Tibial nerve (tissue), 4 donors: ENCODE measurements at places on chromosomes 7 and 10. TPM values are rescaled to one million over a fixed set of nuclear protein-coding genes. Genes with fewer than 3 reads are reported as not detected.
A peak's percentile ranks its signal among the peaks of the same experiment; 100 is the strongest.

The EPHA1 gene
- 3.6 TPM for total RNA-seq

The LRRD1 gene
- total RNA-seq, result 0.42 TPM

- peak; percentile 59 for DNase-seq
These were observed 327.0 kb downstream of the RNLS start for GRCh38 chr10:88256013-88256680.

The MSS51 gene
- total RNA-seq, result 2.7 TPM

DNA sequence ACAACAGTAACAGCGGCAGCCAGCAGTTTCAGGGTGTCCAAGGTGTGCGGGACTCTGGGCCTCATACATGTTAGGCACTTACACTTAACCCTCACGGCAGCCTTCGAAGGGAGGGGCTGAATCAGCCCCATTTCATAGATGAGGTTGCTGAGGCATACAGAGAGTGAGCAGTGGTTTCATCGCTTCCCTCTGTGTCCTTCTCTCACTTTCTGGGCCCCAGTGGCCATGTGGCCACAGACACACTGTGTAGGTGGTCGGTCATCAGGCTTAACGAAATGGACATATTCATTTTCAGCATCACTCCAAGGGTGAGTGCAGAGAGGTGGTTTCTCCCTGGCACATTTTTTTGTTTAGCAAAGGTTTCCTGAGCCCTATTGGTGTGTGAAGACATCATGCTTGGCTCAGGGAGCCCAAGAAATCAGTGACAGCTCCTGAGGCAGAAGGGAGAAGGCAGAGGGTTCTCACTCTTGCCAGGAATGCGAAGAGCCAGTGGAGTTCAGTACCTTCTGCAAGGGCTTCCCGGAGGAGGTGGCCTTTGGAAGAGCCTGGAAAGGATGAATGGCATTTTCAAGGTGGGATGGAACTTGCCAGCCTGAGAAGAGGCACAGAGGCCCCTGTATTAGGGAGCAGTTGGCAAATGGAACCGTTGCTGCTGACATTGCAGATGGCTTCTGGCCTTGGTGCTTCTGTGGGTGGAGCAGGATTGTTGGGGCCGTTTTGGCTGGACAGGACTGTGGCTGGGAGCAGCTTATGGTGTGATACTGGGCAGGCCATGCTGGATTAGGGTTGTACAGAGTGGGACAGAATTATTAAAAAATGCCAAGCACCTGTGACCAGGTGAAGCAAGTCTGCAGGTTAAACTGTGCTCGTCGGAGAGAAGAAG, 61.7 kb upstream of the PPIF start:
- DNase-seq, result no peak

DNA sequence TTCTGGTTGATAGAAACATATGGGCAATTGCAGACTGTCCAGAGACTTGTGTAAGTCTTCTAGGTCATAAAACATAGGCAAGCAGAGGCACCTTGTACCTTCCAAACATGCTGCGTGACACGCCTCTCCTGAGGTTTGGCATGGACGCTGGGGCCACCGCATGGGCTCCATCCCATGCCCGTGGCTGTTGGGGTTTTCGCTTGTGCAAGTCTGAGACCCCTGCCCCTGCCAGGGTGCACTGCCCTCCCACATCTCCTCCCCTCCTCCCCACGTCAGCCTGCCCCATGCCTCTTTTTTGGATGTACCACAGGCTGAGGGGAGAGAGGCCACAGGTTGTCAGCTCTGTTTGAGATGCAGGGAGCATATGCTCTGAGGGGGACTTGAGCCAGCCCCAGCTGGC, 19.0 kb downstream of the EIF3B start:
- no peak for DNase-seq

DNA sequence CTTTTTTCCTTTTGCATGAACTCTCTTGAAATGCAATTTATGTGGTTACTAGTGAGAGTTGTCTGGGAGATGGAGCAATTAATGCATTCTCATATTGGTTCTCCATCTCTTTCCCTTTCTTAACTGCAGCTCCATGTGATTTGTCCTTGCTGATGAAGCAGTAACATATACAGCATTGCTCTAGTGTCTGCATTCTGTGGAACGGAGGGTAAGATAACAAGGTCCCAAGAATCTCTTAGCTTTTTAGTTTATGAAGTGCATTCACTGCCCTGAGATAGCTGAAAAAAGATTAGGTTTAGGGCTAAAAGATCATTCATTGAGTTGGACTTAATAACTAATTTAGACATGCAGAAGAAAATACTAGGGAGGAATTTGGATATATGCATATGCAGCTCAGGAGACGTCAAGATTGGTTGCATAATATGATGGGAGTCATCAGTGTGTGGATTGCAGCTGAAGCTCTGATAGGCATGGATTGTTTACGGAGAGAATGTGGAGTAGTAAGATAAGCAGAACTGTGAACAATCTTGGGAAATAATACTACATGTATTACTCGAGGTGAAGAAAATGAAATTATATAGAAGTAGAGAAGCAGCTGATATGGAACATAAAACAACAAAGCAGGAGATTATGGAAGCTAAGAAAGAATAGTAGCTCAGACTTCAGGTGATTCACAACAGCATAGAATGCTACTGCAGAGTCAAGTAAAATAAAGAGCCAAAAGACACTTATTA, 404.7 kb downstream of the ARL4A start:
- no peak for DNase-seq

The CFAP70 gene
- total RNA-seq, result 14.9 TPM

GRCh38 chr7:81641873-81642272, 128.0 kb downstream of the HGF start:
- DNase-seq, result no peak

The SPDYE6 gene
- total RNA-seq, result not detected

DNA sequence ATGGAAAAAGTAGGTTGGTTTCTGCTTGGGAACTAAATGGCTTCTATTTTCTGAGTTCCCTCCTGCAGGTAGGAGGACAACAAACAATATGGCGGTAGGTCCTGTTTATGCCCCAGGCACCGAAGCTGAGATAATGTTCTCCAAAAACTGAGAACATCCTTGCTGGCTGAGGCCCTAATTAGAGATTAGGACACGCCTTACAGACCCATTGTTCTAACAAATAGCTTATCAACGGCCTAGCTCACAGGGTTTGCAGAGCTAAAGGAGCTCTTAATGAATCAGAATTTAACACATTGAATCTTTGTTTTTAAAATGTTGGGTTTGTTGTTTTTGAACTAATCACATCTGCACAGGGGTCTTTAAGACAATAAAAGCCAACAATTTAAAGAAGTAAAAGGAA, 37.0 kb downstream of the HTR5A start:
- no peak for DNase-seq

GRCh38 chr10:102814873-102815661, 22.1 kb downstream of the CYP17A1 start:
- peak; percentile 74 for DNase-seq

DNA sequence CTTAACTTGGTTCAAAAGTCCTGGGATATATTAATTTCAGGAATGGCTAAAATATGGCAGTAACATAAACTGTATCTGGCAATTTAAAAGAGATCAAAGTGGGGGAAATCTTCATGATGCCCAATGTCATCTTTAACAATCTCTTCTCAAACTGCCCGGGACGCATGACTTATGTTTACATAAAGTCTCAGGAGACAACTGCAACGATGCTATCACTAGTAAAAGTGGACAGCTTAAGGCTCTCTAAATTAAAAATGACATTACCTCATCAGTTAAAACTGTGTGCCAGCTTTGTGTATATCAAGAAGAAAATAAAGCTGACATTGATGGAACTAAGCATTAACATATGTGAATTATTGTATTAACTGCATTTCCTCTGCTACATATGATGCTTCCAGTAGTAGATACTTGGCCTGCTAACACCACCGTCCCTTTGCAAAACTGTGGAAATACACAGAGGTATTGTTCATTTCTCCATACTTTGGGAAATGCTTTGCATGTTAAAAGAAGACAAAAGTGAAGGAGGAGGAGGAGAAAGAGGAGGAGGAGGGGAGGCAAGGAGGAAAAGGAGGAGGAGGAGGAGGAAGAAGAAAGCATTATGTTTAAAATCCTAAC, 62.4 kb downstream of the NRP1 start:
- no peak for DNase-seq

GRCh38 chr7:150903606-150904005, 51.3 kb downstream of the AOC1 start:
- no peak for DNase-seq

- DNase-seq, result no peak
These were observed 43.7 kb upstream of the NXPH1 start for GRCh38 chr7:8389593-8390261.

DNA sequence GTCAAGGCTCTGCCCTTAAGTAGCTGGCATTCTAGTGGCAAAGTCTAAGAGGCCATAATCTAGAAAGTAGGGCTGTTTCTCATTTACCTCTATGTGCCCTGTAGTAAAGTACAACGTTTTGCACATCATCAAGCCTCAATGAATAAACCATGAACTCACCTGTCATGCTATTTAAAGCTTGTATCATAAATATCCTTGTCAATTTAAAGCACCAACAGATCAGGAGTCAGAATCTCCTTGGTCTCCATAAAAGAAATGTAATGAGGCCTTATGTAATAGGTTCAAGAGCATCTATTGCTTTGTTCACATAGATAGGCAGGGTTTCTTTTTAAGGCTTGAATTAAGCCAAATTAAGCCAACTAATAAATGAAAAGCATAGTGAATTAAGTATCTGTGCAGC, 181.9 kb downstream of the KMT2E start:
- no peak for DNase-seq

- no peak for DNase-seq
These were observed 11.6 kb upstream of the NFE2L3 start for GRCh38 chr7:26140380-26140779.

GRCh38 chr10:33150889-33151288, 183.6 kb downstream of the NRP1 start:
- DNase-seq, result no peak

DNA sequence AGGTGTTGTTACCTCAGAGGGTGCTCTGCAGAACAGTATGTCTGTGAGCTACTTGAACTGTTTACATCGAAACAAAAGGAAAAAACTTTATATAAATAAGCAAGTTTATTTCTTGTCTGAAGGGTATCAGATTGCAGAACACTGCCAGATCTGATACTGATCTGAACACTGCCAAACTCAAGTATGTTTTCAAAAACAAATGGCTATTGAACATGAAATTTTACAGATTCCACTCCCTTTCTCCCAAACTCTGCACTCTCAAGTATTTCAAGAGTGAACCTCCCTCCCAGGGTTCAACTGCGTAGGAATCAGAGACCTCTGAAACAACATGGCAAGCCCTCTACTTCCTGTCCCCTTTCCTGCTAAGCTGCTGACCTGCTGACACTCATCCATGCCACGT, 216.6 kb downstream of the ZNF33B start:
- DNase-seq, result no peak

The MACC1 gene
- total RNA-seq, result 0.21 TPM

- no peak for DNase-seq
These were observed 71.2 kb downstream of the TRRAP start for GRCh38 chr7:98949336-98950044.

DNA sequence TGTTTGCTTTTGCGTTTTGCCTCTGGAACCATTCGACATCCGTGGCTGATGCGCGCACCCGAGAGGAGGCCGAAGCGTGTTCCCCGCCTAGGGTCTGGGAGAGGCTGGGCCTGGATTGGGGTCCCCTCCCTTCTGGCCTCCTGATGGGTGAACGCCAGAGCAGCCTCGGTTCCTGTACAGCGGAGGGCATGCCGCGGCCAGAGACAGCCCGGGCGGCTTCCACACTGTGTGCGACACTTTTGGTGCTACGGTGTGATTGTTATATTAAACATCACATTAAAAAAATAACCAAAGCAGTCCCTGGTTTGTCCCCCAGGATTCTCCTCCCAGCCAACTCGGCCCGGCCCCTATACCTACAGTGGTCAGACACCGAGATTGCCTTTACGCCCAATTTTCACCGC, 3.7 kb upstream of the HOXA7 start:
- DNase-seq, result no peak

The SYT15 gene
- total RNA-seq, result 4.2 TPM

The CYP17A1 gene
- total RNA-seq, result not detected

DNA sequence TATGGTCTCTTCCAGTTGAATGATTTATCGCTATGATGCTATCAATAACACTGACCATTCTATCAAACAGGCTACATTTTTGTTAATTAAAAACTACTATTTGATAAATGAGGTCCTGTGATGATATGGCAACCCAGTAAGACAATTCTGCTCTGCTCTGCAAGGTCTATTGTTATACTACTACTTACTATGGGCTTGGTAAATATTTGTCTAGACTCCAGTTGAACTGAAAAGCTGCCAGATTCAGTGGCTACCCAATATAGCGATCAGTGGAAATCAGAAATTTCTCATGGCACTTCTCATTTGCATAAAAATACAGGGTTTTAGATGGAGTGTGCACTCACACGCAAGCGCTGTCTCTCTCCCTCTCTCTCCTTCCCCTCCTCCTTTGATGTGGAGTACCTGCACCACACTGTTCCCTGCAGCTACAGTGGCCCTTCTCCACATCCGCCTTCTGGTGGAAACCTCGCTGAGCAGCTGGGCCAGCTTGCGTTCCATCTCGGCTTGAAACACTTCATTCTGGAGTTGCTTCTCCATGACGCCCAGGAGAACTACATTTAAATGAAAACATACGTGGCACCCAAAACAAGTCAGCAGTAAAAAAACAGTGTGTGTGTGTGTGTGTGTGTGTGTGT, 77.9 kb downstream of the KIAA1549 start:
- DNase-seq, result no peak

- no peak for DNase-seq
These were observed 376.0 kb downstream of the SORCS3 start for GRCh38 chr10:105017116-105017515.

- no peak for DNase-seq
These were observed 1.3 kb downstream of the NRCAM start for GRCh38 chr7:108454674-108455550.

The FAM13C gene
- total RNA-seq, result 36.9 TPM

The MOGAT3 gene
- not detected for total RNA-seq

DNA sequence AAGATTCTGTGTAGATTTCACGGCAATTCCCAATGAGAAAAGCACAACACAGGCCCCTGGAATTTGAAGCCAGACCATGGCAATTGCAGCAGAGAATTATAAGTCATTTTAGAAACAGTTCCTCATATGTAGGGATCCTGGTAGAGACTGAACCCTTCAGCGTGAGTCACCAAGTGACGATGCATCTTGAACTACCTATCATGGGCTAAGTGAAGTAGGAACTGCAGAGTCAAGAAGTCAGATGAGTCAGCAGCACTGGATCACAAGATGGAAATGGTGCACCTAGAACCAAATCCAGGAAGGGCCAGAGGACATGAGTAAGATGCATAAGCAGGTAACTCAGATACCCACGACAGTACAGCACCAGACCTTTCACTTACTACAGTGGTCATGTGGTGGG, 140.0 kb upstream of the TPK1 start:
- DNase-seq, result no peak

The CLDN4 gene
- total RNA-seq, result not detected
